ENCODE measurements at places on chromosomes 5 and 9. TPM values are rescaled to one million over a fixed set of nuclear protein-coding genes. Genes with fewer than 3 reads are reported as not detected.

DNA sequence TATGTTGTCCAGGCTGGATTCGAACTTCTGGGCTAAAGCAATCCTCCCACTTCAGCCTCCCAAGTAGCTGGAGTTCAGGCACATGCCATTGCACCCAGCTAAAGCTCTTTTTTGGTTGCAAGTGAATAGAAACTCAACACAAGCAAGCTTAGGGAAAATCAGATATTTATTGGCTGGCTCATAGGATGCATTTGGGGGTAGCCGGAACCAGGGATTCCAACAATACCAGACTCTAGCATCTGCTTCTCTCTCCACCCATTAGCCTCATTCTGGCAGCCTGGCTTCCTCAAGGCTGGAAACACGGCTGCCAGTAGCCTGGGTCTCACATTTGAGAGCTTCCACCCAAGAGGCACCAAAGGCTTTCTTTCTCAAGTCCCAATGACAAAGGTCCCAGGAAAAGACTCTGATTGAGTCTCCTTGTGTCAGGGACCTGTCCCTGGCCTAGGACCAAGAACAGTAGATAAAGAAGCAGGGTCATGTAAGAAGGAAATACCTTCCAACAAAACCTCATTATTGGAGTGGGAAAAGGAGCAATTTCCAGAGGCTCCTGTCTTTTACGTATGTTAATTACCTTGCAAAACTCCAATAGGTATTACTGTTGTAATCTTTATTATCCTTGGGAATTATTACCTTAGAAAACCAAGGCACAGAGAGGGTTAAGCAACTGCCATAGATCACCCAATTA is 23.0 kb upstream of the B4GALT1 start:
- DNase-seq: peak; percentile 30

- no peak for DNase-seq
Measured at GRCh38 chr9:105886136-105886535, 191.8 kb downstream of the TMEM38B start.

DNA sequence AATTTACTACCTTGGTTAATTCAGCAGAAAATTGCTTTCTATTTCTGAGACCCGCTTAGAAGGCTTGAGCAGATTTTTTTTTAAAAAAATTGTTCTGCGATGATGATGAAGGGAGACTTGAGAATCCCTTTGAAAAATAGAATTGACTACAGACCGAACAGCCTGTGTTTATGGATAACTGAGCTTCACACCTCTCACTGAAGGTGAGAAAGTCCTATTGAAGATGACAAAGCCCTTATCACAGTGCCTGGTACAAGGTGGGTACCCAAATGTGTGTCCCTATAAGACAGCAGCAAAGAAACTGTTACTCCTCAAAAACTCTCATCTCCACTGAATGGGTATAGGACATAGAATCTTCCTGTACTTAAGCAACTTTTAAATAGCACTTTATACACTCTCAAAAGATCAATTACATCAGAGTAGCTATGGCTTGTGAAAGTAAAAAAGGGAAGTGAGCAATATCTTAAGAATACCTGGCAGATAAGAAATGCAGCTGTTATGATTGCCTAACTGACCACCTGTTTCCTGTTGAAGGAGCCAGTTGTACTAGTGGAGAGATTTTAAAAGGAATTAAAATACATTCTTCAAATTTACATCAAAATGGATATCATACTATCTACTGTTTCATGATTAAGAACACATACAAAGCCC is 419.7 kb downstream of the CHSY3 start:
- DNase-seq: peak; percentile 25

SLC36A3 gene
- not detected for total RNA-seq

DNA sequence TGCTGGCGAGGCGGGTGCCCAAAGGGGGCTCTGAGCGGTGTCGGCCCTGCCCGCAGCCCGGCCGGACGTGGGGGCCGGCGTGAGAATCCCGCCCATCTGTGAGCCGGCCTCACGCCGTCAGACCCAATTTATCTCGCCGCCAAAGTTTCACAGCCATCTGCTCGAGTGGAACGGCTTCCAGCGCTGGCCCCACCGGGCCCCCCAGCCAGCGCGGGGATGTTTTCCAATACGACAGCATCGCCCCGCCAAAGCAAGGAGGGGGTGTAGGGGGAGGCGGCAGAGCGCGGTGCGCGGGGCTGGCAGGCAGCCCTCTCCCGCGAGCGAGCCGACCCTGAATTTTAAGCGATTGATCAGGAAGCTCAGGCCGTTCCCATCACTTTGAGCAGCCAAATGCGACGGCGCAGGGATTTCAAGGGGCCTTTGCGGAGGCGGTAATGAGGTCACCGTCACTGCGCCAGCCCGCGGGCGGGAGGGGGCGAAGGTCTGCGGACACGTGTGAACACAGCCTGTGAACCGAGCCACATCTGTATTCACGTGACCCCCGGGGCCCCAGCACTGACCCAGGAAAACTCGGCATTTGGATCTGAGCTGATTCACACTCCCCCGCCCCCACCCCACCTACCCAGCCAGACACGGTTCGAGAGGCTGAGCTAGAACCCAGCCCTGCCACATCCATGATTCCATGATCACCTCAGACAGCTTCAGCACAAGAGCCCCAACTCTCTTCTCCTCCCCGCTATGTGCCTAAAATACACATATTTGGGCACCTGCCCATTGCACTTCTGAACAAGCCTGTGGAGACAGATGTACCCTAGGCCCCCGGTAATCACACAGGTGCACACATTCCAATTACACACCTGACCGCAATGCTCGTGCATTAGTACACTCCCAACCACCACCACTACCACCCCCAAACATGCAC is 47.8 kb upstream of the PSD2 start:
- DNase-seq: peak; percentile 40

DNA sequence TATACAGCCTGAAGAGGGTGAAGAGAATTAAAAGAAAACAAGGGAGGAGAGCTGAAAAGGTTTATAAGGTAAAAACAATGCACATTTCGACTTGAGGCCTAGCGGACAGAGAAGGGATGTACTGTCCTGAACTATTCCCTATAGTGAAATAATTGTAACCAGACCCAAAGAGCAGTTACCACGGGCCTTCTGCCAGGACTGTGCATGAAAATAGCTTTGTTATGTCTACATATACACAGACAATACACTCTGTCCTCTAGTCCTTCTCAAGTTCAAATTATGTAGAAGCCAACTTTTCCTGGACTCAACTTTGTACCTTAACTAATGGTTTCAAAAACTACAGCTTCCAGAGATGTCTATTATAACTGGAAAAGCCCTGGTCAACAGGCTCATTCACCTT is 223.7 kb downstream of the PCSK5 start:
- no peak for DNase-seq

GRCh38 chr5:112703866-112704820 is 33.5 kb upstream of the APC start:
- peak; percentile 42 for DNase-seq

- peak; percentile 44 for DNase-seq
Measured at GRCh38 chr9:5764130-5764868, 68.6 kb downstream of the ERMP1 start.

- DNase-seq: no peak
Measured at GRCh38 chr9:14066831-14067230, 247.1 kb downstream of the NFIB start.

- no peak for DNase-seq
Measured at GRCh38 chr5:150085191-150085912, 1.0 kb downstream of the CSF1R start.

GRCh38 chr5:135112008-135112725 is 78.1 kb upstream of the PITX1 start:
- no peak for DNase-seq

DNA sequence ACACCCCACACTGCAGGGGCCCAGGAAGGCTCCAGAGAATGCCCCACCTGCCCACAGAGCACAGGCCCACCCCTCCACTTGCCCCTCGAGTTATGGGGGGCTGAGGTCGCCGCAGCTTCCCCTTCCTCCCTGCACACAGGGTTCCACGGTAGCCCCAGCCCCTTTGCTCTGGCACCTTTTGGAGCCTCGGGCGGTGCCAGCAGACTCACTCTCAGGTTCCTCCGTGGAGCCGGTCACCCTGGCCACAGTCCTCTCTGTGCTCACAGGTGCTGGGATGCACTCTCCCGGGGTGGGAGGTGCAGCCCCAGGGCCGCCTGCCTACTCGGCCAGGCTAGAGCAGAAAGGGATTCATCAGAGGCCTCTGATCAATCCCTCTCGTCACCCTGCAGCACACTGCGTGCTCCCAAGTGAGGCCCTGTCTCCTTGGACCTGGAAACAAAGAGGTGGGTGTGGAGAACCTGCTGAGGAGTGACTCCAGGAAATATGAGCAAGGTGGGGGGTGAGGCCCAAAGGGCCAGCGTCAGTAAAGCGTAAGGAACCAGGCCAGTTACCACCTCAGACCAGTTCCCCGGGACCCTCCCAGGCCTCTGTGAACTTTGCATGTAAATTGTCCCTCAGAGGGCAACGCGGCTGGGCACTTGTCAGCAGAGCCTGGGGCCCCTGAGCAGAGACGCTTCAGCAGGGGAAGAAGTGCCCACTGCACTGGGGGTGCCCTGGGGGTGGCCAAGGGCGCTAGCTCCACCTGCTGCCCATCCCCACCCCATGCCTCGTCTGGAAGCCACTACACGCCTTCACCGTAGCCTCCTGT is 167.8 kb downstream of the OLFM1 start:
- no peak for DNase-seq

- DNase-seq: peak; percentile 56
Measured at GRCh38 chr9:32589083-32589723, 16.2 kb upstream of the NDUFB6 start.

DNA sequence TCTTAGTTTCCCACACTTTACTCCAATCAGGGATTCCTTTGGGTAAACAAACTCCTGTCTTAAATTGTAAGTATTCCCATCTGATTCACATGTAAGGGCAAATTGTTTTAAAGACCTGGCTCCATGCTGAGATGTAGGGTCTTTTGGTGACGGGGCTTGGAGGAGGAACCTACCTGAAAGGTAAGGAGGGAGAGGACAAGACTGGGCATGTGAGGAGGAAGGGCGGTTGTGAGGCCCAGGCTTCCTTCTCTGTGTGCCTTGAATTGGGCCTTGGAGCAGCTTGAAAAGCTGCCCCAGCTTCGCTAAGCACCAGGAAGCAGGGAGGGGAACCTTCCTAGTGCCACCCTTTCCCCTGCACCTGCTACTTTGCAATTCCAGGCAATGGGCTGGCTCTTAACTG is 86.8 kb downstream of the C9orf152 start:
- DNase-seq: no peak

GRCh38 chr5:588406-588995 is 23.6 kb upstream of the CEP72 start:
- no peak for DNase-seq

GRCh38 chr9:13430368-13431221 is 151.1 kb upstream of the MPDZ start:
- DNase-seq: no peak

MARCOL gene
- total RNA-seq: not detected

DNA sequence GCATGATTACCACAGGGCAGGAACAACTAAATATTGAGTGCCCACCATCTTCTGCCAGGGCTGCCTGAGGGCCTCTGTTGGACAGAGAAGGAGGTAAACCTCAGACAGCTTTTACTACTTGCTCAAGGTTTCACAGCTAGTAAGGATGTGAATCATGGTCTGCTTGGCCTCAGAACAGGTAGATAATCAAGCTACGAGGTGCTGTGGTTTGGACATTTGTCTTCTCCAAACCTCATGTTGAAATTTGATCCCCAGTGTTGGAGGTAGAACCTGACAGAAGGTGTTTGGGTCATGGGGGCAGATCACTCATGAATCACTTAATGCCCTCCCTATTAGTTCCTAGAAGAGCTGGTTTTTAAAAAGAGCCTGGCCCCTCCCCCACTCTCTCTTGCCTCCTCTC is 541.2 kb upstream of the TRPC7 start:
- DNase-seq: no peak

CNTLN gene
- total RNA-seq: 6.5 TPM
